ENCODE measurements at places on chromosomes 3 and 15.
A peak's percentile ranks its signal among the peaks of the same experiment; 100 is the strongest.

DNA sequence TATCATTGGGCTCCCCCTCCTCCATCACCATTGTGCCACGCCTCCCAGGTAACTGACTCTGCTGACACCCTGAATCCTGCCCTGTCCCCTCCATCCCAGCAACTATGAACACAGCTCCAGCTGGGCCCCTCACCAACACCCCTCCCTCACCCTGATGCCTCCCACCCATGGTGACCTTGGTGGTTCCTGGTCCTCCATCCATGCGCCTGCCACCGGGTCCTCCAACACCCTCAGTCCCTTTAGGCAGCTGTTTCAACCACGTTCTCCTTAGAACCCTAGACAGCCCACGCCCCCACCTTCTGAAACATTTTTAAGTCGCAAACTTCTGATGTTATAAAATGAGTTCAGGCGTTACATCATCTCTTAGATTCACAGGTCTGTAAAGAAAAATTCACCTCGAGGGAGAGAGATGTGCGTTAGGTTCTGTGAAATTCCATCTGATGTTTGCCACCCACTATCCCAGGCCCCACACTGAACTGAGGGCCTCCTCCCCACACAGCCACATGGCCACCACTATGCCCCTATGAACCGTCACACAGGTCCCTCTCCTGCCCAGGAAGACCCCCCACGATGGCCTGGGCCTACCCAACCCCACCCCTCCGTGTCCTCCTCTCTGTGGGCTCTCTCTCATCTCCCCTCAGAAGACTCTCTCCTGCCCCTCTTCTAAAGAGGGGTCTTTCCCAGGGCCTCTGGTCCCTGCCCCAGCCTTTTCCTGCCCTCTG is 29.8 kb downstream of the PCSK6 start:
- no peak for DNase-seq

- no peak for DNase-seq
Measured at GRCh38 chr15:50051811-50052419, 67.1 kb downstream of the ATP8B4 start.

DNA sequence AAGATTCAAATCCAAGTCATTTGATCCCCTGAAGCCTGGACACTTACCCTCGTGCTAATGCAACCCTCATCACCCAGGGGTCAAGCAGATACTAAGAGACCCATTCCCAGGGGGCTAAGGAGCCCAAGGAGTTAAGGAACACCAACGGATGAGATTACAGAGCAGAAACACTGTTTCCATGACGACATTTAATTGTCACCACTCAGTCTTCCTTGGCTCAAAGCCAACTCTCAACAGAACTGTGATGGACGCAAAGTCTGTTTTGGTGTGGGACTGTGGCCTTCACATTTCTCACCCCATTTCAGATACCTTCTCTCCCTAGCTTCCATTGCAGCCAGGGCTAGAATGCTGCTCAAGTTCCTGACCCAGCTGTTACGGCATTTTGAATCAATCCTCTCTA is 383.5 kb upstream of the WNT5A start:
- no peak for DNase-seq

DNA sequence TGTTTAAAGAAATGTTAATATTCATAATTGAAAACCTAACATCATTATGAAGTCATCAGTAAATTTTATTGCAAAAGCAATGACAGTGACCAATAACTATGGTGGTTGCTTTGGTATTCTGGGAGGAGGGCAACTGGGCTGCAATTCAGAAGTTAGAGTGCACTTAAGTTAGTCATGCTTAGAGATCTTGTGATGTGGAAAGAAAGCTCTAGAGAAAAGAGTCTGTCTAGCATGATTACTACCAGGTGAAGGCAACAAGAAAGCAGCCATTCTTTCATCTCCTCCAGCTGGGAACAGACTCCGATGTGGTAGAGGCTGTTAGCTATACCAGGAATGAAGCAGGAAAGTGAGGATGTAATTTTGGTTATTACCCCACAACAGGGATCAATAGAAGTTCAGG is 625.6 kb downstream of the SI start:
- DNase-seq = no peak

- DNase-seq = no peak
Measured at GRCh38 chr3:96175500-96175899, 638.9 kb upstream of the EPHA6 start.

DNA sequence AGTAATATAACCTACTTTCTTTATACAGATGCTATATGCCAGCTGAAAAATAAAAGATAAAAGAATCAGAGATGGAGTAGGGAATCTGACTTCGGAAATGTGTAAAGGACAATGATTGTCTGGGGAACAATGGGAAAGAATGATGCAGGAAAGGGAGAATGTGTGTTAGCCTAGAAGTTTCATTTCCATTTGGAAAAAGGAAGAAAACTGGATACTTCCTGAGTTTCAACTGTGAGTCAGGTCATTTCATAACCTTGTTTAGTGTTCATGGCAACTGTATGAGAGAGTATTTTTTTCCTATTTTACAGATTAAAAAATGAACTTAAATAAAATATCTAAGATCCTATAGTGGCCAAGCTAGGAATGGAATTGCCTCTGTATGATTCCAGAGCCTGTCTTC is 261.3 kb upstream of the NECTIN3 start:
- no peak for DNase-seq

- DNase-seq = no peak
Measured at GRCh38 chr3:194269610-194270145, 81.5 kb downstream of the CPN2 start.

DNA sequence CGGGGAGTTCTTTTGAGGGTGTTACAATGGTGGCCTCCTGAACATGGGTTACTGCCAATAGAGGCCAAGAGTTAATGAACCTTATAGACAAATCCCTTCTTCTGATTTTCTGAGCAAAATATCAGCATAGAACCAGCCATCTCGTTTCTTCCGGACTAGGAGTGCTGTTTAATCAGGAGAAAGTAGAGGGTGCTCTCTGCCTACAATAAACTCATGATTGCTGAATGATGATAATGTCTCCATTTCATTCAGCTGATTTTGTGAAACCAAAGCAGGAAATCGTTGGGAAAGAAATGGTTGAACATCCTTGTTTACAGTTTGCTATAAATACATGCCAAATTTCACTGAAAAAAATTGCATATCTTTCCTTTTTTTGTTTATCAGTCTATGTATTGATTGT is 142.8 kb upstream of the PLSCR5 start:
- no peak for DNase-seq

DNA sequence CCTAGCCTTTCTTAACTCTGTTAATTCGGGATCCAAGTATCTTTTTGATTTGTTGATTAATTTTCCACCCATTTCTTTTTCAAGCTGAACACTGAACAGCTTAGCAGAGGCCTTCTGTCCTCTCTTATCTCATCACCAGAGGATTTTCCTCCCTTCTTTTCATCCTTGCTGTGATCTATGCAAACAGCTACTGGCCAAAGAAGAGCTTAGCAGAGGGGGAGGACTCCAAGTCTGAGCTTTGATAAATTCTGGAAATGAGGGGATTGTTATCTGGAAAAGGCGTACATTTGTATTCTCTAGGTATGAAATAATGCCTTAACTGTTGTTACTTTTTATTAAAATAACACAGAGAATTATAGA is 13.4 kb downstream of the DZIP3 start:
- DNase-seq = no peak

- DNase-seq = no peak
Measured at GRCh38 chr3:103269287-103269686, 834.5 kb downstream of the ZPLD1 start.

DNA sequence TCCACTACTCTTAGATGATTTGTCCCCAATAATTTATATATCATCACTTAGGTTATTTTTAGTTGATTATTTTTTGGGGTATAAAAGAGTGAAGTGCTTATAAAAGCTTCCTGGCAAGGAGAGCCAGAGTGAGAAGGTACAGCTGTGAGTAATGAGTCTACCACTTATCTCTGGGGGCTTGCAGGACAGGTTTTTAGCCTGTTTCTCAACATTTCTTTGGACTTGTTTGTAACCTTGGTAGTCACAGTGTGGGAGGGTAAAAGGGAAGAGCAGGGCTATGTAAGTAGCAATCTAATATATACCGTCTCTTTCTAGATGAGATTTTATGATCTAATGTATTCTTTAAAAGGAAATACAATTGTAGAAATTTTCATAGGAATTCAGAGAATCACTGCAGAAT is 321.3 kb upstream of the GOLIM4 start:
- no peak for DNase-seq

GRCh38 chr3:52231502-52232278 is 6.2 kb upstream of the TLR9 start:
- peak; percentile 81 for DNase-seq

- no peak for DNase-seq
Measured at GRCh38 chr3:129344540-129345220, 66.0 kb downstream of the HMCES start.

DNA sequence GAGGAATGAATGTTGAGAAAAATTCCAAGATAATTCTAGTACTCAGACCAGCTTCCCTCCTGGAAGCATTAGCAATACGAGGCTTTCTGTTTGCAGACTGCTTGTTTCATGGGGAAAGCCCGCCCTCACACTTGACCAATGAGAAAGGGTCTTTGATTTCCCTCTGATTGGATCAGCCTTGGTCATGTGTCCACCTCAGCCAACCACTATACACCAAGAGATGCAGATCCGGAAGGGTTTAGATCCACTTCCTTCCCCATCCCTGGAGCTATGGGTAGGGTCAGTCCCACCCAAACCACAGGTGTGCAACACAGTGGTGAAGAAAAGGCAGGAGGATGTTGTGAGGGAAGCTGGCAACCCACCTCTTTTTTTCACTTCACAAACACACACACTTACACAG is 154.7 kb downstream of the SV2B start:
- no peak for DNase-seq

DNA sequence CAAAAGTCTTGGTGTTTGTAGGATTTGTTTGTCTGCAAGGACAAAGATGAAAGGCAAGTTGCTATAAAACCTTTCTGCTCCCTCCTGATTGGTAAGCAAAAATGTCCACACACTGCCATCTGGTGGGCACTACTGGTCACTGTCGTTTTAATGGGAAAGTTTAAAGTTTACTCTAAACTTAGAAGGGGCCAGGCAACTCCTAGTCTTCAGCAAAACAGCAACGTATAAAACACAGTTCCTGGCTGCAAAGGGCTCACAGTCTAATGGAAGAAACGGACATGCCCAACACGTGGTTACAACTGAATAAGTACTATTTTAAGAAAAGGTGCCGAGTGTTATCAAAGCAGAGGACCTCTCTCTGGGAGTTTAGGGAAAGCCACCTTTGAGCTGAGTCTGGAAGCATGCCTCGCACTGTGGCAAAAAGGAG is 23.7 kb upstream of the TPRG1 start:
- peak; percentile 71 for DNase-seq

- DNase-seq = no peak
Measured at GRCh38 chr3:11610700-11611275, 32.9 kb downstream of the VGLL4 start.

- DNase-seq = no peak
Measured at GRCh38 chr15:58401276-58401675, 30.5 kb upstream of the LIPC start.
